Urinary bladder (tissue), 4 donors: ENCODE measurements at places on chromosomes 3 and 15.

DNA sequence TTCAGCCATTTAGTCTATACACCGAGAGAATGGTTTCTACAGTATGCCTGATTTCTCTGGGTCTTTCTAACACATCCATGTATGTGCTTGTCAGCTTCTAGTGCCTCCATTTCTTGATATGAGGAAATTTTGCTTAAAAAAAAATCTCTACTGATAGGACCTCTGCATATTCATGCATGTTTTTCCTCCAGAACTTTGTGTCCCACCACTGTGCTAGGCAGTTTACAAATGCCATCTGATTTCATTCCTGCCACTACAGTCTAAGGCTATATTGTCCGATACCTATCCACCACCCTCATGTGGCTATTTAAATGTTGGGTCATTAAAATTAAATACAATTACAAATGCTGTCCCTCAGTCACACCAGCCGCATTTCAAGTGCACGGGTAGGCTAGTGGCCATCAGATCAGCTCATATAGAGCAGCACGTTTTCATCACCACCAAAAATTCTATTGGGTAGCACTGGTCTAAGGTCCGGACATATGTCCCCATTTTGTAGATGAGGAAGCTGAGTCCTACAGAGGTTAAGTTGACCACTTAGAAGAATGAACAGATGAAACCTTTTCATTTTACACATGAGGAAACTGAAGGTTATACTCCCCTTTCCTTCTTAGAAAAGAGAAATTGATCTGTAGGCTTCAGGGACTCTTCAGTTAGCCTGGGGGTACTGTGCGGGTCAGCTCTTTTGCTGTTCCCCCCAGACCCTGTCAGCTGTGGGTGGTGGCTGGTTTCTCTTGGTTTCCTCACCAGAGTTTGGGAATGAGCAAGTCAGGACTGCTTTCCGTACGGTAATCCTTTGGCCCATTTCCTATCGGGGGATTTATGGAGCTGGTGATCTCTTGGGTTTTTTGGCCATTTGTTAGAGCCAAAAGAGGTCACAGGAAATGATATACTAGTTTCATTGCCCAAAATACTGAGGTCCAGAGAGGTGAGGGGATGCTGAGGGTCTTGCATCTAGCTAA is 56.5 kb downstream of the SMAD3 start:
- DNase-seq = no peak

DNA sequence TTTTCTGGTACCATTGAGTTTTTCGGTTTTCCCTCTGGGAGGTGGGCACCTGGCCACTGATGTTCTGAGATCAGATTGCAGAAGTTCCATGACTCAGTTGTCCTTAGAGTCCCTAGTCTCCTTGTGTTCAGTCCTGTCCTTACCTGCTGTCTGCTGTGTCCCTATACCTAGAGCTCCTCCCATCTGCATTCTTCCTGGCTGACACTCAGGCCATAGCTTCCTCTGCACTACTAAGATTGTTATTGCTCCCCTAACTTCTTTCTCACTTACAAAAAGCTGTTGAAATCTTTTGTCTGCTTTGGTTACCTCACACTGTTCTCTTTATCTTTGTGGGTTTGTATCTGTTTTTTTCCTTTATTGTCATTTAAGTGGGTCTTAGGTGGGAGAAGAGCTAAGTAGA is 13.2 kb downstream of the USP3 start:
- DNase-seq = no peak

- DNase-seq = no peak
Observed at GRCh38 chr3:191383124-191383523, 52.8 kb upstream of the UTS2B start.

DNA sequence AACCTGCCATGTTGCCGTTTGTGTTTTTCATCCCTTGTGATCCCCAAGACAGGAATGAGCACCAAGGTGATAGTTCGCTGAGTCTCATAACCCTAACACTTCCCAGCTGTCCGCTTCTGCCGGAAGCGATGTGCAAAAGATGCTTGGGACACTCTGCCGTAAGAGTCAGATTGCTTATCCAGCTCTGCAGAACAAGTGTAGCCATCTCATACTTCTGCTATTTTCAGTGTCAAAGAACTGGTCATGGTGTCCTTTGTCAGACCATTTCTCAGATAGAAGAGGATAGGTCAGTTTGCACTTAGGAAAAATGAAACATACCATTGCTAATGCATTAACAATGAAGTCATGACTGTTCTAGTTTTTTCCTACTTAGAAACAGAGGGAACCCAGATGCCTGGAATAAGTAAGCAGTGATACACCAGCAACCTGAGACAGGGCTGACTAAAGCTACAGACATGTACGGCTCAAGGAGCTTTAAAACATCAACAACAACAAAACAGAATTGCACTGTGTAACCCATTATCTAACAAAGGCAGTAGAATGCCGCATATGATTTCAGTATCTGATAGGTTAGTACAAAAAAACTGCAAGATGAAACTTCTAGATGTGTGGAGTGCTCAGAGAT is 134.0 kb upstream of the IL12A start:
- DNase-seq = no peak

DNA sequence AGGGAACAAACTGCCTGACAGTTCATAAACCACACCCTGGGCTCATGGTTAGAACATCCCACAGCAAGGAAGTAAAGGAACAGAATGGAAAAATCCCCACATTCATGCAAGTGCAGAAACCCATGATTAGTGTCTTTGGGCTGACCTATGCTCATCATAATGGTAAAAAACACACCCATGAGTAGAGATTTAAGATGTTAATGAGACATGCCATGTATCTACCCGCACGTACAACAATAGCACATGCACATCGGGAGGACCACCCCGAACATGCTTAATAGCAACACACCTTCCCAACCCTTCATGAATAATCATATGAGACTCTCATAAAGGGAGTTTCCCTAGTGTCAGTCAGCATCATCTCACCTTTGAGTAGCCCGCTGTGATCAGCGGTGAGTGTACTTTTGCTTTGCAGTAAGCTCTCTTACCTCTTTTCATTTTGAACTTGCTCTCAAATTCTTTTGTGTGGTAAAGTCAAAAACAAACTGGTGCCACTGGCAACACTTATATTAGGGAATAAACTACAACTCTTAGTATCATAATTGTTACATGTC is 23.2 kb downstream of the ZBED2 start:
- DNase-seq = no peak

GRCh38 chr3:43162230-43163084 is 56.6 kb upstream of the POMGNT2 start:
- no peak for DNase-seq

GRCh38 chr3:192899540-192899982 is 18.1 kb downstream of the MB21D2 start:
- no peak for DNase-seq

DNA sequence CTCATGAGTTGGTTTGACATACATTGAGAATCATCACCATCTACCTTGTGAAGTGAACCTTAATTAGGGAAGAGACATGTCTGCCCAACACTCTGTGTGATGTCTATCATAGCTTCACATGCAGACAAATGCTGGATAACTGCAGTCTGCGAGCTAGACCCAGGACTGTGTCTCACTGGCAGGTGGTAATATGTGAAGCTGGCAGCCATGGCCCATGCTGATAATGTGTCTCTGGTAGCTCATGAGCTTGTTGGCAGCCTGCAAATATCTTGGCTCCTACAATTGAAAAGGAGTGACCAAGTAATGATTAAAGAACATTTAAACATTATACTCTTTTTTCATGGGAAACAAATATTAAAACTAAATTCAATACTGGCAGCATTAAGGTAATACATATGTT is 234.8 kb downstream of the CHST2 start:
- no peak for DNase-seq

GRCh38 chr15:41804916-41805666 is 22.8 kb upstream of the JMJD7 start:
- no peak for DNase-seq

- no peak for DNase-seq
Observed at GRCh38 chr3:84742915-84743425, 215.8 kb upstream of the CADM2 start.

DNA sequence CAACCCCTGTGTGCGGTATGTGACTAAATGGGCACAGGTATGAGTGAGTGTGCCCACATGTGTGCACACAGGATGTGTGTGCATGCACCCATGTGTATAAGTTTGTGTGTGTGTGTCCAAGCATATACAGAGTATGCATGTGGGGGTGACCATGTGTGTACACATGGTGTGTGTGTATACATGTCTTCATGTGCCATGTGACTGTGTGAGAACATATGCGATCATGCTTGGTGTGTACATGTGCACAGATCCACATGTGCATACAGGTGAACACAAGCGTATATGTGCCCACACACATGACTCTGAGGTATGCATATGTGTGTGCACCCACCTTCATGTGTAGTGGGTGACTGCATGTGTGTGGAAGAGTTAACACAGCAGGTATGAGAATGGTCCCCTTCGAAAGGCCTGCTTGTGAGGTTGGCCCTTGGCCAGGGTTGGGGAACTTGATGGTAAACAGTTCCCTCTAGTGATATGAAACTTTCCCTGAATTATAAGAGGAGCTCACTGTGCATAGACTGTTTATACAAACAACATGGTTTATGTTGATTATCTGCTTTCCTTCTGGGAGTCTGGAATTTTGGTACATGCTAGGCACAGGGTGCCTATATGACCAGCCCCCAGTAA is 10.3 kb downstream of the PFKFB4 start:
- no peak for DNase-seq

GRCh38 chr15:32974691-32975090 is 219.8 kb downstream of the FMN1 start:
- no peak for DNase-seq

DNA sequence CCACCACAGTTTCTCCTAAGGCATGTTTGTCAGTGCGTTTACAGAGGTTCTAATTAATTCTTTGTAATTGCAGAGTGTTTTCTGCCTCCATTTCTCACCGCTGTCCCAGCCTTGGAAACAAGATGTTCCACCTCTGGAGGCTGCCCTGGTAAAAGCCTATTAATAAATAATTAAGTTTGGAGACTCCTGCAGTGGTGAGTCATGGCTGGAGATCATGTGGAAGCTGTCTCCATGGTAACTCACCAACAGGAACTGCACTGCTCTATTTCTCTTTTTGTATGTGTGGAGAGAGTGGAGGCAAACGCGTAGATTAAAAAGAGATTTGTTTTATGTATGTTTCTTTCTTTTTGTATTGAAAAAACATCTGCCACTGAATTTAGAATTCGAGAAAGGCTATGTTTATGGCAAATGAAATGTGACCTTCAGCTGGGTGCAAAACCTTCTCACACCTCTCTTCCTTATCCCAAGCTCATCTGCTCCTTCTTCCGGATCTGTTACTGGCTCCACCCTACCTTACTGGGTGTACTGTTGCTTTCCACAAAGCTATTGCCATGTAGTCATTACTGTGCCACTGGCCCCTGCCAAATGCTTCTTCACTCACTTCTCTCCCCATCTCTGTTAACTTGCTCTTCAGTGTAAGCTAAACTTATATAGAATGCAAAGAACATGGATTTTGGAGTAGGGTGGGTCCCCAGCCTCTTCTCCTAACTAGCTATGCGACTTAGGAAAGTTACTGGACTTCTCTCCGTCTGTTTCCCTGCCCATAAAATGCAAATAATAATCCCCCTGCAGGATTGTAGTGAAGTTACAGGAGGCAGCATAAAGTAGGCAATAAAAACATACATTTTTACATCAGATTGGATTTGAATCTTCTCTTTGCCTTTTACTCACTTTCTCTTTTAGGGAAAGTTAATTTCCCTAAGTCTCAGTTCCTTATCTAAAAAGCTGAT is 778.5 kb downstream of the NTRK3 start:
- DNase-seq = peak; percentile 80

DNA sequence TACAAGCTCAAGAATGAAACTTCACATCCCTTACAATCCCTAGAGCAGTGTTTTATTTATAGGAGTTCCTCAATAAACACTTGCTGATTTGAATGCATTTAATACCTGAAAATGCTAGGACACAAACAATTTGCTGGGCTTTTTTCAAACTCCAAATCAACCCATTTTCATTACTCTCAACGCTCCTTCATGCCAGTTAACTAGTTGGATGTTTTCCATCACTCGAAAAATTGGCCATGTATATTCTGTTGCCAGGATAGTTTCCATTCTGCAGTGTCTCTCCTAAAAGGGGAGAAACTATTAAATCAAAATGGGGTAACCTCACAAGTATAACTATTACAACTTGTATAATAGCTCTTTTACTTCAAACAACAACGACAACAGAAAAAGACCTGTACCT is 1.2 kb downstream of the GBE1 start:
- no peak for DNase-seq

DNA sequence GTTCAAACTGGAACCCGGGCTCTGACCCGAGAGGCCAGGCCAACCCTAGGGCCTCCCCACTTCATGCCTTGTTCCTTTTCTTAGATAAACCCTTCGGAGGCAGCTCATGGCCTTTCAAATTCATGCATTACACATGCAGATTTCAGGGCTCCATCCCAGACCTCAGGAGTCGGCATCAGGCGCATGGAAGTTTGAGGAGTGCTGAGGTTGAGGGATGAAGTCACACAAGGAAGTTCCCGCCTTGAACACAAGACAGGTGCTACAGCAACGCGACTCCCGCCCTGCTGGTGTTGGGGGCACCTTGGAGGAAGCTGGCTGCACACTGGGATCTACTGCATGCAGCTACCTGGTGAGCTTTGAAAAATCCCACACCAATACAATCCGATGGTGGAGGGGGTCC is 245.2 kb upstream of the LYSMD4 start:
- DNase-seq = no peak

DNA sequence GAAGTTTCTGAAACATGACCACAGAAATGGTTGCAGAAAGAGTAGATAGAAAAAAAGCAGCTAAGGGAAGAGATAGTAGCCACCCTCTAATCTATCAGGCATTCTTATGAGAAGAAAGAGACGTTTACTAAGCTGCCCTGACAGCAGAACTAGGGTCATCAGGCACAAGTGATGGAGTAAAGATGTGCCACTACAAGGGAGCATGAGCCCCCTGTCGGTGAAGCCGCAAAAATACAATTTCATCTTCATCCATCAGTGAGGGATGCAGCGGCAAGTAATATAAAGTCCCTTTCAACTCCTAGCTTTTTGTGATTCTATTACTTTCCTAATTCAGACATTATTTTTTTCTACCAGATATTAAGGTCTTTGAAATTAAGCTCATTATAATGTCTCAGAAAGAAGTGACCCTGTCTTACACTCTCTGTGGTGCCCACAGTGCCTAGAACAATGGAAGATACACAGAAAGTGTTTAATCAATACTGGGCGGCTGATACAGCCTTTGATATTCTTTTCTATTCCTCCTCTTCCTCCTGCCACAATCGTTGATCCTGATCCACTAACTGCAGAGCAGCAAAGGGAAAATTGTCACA is 651.6 kb downstream of the NTRK3 start:
- DNase-seq = no peak

GRCh38 chr3:69162308-69162980 is 40.0 kb upstream of the LMOD3 start:
- DNase-seq = no peak
